HCT116 (cell line): ENCODE measurements at places on chromosomes 12 and 14.

- no peak for DNase-seq
Observed at GRCh38 chr12:122730215-122731014, at the start of gene HCAR1. HCAR1 (minus strand) TSS chr12:122730844; CDS start chr12:122730339, 505 bp downstream.

- peak; percentile 41 for DNase-seq
Observed at GRCh38 chr12:93784339-93785086, 107.3 kb downstream of the CRADD start.

DNA sequence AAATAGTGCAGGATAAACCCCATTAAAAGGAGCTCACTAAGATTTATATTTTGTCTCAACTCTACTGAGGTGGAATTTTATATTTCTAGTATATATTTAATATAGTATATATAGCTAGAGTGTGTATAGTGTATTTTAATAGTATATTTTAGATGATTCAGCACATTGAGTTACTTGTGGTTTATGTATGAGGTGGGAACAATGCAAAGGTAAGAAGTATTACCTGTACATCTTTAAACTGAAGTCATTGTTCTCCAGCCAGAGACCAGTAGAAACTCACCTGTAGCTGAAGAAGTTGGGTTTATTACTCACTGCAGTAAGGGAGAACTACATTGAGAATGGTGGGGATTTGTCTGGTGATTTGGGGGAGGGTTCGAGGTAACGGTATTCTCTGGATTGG is 15.9 kb downstream of the ETNK1 start:
- DNase-seq, result no peak

DNA sequence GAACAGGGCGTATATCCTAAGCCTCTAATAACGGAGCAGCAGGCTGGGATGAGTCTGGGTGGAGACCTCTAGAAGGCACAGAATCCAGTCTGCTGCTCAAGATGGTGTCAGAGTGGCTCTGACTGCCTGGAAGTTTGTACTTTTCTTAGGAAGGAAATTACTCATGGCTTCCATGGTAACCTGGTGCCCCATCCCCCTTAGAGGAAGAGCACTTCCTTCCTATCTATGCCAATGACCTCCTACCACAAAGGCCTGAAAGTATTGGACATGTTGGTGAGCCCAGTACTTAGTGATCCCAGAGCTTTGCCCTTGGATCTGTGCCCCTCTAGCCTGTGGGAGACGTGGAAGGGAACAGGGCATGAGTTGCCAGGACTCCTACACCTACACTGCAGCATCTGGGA is 1.5 kb downstream of the BATF start:
- no peak for DNase-seq

DNA sequence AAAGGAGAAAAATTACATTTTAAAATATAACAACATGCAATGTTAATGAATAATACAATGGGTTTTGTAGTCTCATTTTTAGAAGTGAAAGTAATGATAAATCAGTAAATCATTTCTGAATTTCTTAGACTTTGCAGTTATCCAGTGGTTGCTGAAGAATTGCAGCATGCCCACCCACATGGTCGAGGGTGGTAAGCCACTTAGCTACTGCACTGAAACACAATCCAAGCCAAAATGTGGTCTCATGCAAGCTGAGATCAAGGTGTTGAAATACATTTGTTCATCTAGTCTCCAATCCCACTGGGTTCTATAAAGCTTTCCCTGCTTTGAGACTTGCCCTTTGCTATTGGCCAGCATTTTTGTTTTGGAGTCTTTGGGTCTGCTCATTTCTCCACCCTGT is 247.9 kb downstream of the NELL2 start:
- DNase-seq, result no peak

GRCh38 chr14:76133103-76133502 is 18.6 kb upstream of the GPATCH2L start:
- DNase-seq, result no peak

DNA sequence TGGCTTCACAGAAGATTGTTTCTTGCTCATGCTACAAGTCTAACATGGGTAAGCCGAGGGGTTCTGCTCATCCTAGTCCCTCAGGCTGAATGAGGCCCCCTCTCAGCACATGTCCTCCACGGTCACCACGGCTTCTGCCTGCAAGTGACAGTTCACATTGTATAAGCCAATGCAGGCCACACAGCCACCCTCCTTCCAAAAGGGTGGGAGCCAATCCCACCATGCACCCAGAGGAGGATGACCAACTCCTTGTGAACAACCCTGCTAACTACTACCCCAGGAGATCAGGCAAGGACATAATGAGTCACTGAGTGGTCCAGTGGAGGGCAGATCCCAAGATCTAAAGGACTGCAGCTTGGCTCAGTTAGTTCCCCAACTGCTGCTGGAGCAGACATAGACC is 6.1 kb downstream of the SPRING1 start:
- DNase-seq, result no peak

GRCh38 chr14:33352821-33353220 is 414.1 kb downstream of the NPAS3 start:
- no peak for DNase-seq

DNA sequence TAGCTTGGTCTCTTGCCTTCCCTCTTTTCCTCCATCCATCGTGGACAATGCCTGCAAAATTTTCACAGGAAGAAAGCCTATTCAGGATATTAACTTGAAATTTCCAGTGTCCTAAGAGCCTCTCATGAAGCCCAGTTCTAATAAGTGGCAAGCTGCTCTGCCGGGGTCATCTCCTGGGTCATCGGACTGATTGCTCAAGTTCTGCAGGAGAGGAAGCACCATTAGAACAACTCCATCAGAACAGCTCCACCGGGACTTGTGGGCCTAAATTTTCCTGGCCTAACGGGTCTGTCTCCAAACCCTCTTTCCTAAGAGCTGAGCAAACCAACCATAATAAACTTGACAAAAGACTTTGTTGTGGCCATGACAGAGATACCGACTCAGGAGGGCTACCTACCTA is 13.9 kb downstream of the ERG28 start:
- no peak for DNase-seq

GRCh38 chr14:103216399-103216798 is 93.1 kb downstream of the TNFAIP2 start:
- DNase-seq, result no peak

DNA sequence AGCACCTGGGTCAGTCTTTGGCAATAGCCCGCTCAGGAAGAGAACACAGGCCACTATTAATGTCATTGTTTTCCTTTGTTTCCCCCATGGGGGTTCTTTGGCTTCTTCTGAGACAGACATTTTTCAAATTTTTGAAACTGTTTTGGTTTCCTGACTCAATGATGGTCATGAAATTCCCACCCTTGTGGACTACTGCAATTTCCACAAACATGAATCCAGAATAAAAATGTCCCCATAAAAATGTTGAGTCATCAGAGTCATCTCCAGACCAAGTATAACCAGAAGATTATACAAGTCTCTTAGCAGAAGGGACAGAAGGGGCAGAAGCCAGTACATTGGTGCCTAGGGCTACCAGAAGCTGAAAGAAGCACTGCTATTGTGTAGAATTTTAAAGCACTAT is 29.1 kb downstream of the SLCO1A2 start:
- DNase-seq, result no peak

DNA sequence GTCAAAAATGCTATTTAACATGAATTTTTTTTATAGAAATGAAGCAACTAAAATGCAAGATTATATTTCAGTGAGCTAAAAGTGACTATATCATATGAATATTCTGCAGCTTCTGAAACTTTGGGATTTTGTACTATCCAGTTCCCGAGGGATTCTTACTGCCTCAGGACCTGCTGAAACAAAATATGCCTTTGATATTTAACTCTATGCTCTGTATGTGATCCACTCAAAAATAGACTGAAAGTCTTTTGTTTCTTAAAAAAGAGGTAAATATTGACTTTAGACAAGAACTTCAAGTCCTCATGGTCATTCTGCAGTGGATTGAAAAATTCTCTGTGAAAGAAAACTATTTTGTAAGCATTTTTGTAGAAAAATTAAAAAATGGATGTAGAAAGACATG is 22.4 kb downstream of the CNTN1 start:
- no peak for DNase-seq

GRCh38 chr12:130636370-130636769 is 79.7 kb downstream of the RIMBP2 start:
- no peak for DNase-seq

GRCh38 chr14:98022541-98023520 is 1225.6 kb downstream of the VRK1 start:
- no peak for DNase-seq

GRCh38 chr14:22427771-22428231 is 161.2 kb downstream of the DAD1 start:
- no peak for DNase-seq

- DNase-seq, result no peak
Observed at GRCh38 chr14:23572836-23573235, 5.2 kb upstream of the AP1G2 start.

DNA sequence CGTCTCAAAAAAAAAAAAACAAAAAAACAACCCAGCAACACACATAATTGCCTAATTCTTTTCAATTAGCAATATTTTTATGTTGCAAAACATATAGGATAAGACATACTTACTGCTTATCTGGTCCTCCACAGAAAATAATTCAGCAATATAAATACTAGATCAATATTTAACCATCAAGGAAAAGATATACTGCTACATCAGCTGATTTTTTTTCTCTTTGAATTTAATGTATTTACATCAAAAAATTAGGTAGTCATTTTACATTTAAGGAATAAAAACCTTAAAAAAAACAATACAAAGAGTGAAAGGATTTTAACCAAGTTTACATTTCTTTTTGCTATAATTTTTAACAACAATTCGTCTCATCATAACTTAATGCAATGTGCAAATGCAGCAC is 28.1 kb downstream of the SPTSSA start:
- DNase-seq, result no peak

- no peak for DNase-seq
Observed at GRCh38 chr12:100359248-100359647, 2.4 kb downstream of the SLC17A8 start.

- peak; percentile 39 for DNase-seq
Observed at GRCh38 chr14:53355581-53356112, 202.5 kb upstream of the DDHD1 start.

DNA sequence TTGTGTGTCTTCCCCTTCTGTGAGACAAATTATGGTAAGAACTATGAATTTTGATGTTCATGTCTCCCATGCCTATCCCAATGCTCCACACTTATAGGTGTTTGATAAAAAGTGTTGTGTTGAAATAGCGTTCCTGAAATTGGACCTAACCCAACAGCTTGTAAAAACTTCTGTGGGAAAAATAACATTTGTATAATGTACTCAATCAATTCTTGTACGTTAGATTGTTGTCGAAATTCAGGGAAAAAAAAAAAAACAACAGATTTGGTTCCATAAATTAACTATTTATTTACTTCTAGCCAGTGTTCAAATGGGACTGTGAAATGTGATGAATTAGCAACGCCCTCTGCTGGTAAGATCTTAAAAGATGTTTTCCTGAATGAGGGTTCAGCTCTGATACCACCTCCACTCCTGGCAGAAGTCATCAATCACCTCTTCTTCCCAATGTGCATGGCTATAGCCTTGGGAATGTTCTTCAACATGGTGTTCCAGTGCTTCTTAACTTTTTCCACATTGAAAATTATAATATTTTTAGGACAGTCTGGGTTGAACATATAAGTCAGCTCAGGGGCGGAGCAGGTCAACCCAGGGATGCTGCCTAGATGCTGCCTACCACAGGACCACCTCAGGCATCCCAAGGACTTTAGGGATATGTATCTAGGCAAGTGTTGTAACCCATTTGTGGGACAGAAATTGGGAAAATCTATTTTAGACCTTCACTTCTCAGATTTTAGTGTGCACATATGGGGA is 170.6 kb downstream of the OTOGL start:
- DNase-seq, result peak; percentile 23

- no peak for DNase-seq
Observed at GRCh38 chr14:91144425-91145145, 30.7 kb downstream of the DGLUCY start.

DNA sequence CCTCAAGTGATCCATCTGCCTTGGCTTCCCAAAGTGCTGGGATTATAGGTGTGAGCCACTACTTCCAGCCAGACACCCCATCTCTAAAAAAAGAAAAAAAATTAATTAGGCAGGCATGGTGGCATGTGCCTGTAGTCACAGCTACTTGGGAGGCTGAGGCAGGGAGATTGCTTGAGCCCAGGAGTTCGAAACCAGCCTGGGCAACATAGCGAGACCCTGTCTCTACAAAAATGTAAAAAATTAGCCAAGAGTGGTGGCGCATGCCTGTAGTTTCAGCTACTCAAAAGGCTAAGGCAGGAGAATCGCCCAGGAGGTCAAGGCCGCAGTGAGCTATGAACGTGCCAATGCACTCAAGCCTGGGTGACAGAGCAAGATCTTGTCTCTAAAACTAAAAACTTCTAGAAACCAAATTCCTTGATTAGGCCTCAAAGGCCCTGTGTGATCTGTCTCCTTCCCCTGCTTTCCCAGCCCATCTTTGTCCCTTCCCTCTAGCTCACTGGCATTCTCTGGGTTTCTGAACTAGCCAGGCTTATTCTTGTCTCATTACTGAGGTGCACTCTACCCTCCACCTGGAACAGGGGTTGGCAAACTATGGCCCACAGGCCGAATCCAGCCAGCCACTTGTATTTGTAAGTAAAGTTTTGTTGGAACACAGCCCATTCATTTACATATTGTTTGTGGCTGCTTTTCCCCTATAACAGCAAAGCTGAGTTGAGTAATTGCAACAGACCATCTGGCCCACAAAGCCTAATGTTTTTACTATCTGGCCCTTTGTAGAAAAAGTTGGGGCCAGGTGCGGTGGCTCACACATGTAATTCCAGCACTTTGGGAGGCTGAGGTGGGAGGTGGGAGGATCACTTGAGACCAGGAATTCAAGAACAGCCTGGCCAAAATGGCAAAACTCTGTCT is 17.2 kb upstream of the TPCN1 start:
- DNase-seq, result no peak

DNA sequence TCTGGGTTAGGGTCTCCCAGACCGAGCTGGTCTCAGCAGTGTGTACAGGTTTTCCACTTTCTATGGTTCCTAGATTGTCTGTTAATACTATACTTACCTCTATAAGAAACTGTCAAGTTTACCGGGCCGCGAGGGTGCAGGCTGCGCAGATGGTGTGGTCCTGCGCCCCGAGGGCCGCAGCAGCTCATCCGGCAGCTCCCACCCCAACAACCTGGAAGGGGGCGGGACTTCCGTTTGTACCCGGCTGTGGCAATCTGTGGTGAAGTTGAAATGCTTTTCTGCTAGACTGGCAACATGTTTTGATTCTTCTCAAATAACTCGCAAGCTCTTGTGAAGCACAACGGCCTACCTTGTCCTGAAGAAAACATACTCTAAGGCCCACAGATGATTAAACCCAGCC is at the start of gene CLEC9A:
Gene CLEC9A, plus strand, starts transcription at position 237 of the 400 bp plus-strand sequence. CDS start 22,006 bp downstream, outside the sequence.
- no peak for DNase-seq

GRCh38 chr12:71797531-71797930 is 42.0 kb upstream of the TBC1D15 start:
- DNase-seq, result no peak
